ENCODE measurements at places on chromosomes 2 and 18.
A peak's percentile ranks its signal among the peaks of the same experiment; 100 is the strongest.

DNA sequence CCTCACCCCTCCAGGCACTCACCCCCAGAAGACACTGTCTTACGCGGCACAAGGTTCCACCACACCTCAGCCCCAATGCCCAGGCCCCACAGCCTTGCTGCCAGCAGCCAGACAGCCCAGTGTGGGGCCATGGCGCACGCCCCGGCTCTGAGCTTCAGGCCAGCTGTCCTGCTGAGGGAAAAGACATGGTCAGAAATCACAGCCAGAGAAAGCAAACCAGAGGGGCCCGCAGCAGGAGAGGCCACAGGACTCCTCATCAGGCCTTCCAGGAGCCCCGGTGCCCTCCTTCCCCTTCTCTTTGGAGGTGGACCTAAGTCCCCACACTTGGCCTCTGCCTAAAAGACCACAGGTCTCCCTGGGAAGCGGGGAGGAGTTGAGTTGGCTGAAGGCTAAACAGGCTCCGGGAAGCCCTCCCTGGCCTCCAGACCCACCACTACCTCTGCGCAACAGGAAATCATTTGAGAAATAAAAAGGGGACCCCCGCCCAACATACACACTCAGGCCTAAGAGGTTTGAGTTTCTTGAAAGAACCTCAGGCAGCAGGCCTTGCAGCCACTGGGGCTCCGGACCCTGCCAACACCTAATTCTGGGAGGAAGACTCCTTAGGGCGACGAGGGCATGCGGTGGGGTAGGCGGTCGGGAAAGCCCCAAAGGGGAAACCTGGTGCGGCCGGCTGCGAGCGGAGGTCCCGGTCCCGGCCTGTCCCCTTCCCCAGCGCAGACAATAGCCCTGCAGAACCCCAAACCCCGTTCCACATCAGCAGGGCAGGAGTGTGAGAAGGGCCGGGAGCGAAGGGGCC, 1.9 kb downstream of the SEMA4C start:
- no peak for DNase-seq

DNA sequence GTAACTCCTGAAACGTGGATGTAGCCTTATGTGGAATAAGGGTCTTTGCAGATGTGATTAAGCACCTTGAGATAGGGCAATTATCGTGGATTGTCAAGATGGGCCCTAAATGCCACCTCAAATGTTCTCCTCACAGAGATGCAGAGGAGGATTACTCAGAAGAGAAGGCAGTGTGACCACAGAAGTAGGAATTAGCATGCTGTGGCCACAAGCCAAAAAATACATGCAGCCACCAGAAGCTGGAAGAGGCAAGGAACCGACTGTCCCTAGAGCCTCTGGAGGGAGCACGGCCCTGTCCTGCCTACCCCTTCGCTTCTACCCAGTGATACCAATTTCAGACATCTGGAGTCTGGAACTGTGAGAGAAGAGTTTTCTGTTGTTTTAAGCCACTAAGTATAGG, 47.3 kb upstream of the MGAT5 start:
- DNase-seq: peak; percentile 29

DNA sequence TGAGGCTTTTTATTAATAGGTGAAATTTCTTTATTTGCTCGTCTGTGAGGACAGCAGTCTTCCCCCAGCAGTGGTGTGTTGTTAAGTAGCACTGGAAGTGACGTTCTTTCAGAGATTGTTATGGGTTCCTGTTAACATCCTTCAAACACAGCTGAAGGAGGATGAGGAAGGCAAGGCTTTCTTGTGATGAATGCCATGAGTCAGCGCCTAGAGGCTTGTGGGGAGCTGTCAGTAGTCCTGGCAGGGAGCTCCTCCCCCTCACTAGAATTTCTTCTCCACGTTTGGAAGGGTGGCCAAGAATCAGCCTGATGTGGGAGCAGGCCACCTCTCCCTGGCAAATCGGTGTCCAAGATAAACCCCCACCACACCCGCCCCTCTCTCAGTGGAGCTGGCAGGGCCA, 113.2 kb downstream of the ARHGEF4 start:
- DNase-seq: no peak

DNA sequence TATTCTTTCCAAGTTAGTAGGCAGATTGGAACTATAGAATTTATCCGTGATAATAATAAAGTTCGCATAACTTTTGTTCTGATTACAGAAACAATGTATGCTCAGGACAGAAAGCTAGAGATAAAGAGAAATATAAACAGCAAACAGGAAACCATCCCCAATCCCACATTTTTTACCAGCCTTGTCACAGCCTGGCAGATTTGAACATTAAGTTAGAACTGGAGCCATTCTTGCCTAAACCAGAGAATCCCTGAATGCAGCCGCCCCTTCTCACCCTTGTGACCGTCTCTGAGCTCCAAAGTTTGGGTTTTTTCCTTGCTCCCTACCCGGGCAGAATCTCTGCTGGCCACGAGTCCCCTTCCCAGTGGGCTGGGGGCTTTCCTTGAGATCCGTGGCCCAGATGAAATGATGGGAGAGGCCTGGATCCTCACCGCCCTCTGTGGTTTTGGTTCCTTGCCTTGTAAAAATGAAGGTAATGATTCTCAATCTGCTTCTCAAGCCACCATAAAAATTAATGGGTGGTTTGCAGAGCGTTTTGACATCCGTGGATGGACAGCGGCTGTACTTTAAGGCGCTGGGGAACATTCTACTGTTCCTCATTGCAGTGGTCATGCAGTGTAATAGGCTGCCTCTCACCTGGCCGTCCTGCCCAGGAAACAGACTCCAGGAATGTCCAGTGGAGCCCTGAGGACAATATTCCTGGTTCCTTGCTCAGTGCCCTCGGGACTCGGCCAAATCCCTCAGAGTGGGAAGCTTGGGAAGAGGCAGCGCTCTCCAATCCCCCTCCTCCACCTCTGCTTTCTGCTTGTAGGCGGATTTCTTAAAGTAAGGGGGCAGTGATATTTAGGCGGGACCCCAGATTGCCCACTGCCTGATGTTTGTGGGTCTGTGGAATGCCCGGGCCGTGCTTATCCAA, 1.6 kb downstream of the SH3BP4 start:
- no peak for DNase-seq

- DNase-seq: peak; percentile 65
Measured at GRCh38 chr2:28610583-28611201, 114.8 kb downstream of the PLB1 start.

- no peak for DNase-seq
Measured at GRCh38 chr2:242075696-242076095, 206.2 kb downstream of the RTP5 start.

GRCh38 chr2:98444436-98445176, at the start of gene INPP4A:
Gene INPP4A (plus strand): TSS chr2:98444858. CDS start chr2:98520049, 75,191 bp downstream.
- DNase-seq: no peak

DNA sequence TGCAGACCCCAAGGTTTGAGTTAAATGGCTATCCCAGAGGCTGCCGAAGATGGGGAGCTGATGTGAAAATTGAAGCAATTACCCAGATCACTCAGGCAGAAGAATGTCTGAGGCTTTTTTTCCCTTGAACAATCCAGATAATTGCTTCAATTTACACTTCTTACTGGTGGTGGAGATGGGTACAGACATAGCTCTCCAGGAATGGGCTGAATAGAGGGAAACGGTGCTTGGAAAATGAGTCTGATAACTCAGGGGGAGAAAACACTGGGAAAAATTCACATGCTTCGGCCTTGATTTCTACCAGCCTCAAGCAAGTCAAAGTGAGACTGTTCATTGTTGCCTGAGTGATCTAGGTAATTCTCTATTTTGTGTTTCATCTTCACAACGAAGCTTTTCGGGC, 9.5 kb upstream of the KIF5C start:
- DNase-seq: no peak

GRCh38 chr2:171807119-171807518, 86.9 kb downstream of the SLC25A12 start:
- DNase-seq: no peak

GRCh38 chr2:121454549-121455090, 76.1 kb upstream of the RNU4ATAC start:
- DNase-seq: no peak

DNA sequence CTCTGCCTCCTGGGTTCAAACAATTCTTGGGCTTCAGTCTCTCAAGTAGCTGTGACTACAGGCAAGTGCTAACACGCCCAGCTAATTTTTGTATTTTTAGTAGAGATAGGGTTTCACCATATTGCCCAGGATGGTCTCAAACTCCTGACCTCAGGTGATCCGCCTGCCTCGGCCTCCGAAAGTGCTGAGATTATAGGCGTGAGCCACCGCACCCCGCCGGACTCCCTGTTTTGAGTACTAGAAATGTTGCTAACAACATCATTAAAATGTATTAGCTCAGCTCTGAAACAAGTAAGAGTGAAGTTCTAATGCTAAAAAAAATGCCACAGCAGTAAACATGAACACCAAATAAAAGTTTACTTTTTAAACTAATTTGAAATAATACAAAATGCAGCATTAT, 937.7 kb downstream of the CPS1 start:
- DNase-seq: no peak

- peak; percentile 74 for DNase-seq
Measured at GRCh38 chr2:222440673-222441422, 16.5 kb downstream of the SGPP2 start.

DNA sequence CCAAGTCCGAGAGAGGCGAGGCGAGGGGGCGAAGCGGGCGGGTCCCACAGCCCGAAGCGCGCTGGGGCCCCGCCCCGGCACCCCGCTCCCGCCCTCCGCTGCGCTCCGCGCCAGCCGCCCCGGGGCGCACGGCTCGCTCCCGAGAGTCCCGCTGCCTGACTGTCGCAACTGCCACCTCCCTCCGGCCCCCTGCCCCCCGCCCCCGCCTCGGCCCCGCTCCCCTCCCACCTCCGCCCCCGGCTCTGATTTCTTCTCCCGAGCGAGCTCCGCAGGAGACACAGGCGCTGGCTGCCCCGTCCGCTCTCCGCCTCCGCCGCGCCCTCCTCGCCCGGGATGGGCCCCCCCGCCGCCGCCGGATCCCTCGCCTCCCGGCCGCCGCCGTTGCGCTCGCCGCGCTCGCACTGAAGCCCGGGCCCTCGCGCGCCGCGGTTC, at the start of gene WNT6:
TSS of gene WNT6 (plus strand) at position 250 of the 432 bp plus-strand sequence. CDS start 233 bp downstream, outside the sequence.
- no peak for DNase-seq

GRCh38 chr18:37419315-37419714, 146.3 kb downstream of the CELF4 start:
- DNase-seq: no peak

- DNase-seq: no peak
Measured at GRCh38 chr18:72993250-72993649, 125.5 kb upstream of the NETO1 start.

DNA sequence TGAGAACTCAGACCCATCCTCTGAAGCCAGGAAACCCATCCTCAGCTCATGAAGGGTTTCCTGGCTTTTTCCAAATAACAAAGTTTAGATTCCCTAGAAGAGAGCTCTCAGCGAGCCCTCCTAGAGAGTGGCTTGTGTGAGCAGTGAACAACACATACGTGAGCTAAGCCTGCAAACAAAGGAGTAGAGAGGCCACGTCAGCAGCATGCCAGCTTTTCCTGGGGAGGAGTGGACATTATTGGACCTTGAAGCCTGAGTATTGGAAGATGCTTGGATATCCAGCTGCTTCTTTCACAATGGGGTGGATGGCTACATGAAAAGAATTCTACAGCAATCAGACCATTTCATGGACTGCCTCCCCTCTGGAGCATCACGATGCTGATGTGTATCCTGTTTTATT, 21.1 kb downstream of the KIF5C start:
- DNase-seq: no peak

DNA sequence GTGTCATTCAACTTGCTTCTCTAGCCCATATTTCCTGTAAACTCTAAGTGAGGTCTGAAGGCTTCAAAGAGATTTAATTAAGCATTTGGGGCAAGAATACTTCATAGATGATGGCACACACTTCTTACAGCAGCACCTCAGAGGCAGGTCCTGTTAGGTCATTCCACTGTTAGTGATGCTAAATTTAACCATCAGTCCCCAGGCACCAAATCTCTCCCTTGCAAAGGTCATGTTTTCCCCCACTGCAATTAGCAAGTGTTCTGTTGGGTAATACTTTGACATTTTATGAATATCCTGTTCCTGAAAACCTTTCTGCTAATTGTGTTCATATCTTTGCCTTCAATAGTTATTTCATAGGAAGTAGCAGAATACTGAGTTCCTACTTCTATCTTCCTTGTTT, 117.0 kb downstream of the STK39 start:
- no peak for DNase-seq

- DNase-seq: no peak
Measured at GRCh38 chr18:35032113-35032512, 9.1 kb upstream of the MAPRE2 start.

DNA sequence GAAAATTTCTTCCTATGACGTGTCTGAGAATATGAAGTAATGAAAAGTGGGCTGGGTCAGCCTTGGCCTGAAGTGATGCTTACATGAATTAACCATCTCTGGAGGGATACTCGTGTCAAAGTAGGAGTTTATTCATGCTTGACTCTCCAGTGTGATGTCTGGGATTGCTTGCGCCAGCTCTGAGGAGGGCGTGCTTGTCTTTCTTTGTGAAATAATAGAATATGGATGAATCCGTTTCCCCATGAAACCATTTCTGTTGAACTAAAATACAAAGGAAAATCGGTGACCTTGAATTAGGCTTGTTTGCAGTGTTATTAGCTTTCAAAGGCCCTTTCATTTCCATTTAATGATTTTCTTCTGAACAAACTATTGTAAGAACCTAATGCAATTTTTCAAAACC, 77.9 kb downstream of the EML6 start:
- no peak for DNase-seq

DNA sequence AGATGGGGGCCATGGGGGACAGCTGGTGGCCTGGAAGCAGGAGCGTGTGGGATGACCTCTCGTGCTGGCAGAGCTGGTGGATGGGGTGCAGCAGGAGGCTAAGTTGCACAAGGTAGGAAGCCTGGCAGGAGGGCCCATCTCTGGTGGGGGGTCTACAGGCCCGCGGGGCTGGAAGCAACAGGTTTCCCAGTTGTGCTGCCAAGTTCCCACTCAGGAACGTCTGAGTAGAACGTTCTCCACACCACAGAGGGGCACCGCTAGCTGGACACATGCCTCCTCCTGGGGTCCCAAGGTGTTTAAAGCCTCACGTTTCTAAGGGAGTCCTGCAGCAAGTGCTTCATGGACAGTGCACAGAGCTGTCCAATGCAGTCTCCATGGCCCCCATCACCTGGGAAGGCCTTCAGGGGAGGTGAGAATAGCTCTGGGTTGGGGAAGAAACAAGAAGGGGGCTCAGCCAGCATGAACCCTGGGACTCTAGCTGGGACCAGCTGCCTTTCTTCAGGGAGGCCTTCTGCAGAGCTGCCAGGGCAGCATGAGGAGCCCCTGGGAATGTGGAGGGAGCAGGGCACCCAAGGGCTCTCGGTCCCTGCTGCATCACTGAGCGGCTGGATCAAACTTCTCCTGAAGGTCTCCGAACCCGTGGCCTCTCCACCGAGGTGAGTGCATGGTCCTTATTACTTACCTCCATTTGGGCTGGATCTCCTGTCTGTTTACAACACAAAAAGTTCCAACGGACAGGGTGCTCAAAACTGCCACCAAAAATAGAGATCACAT, 80.0 kb downstream of the TWIST2 start:
- DNase-seq: no peak

DNA sequence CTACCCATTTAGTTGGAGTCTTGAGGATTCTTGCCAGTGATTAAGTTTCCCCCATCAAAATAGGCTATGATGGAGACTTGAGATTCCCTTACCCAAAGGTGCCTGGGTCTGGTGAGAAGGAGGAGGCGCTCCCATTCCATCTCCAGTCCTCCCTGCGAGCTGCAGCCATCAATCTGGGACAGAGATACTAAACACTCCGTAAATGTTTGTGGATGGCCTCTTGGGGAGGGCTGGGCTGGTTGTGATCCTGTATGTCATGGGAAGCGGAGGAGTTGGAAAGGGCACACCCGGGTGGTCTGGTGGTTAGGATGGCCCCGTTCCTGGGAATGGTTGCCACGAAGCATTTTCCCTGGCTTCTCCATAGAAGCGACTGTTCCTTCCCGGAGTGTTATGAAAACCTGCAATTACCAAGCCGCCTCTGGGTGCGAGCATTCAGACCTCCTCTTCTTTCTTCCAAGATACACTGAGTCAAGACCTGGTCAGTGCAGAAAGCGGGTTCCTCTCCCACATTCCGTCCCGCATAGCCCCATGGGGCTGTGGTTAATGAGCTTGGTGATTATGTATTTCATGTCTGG, 196.9 kb downstream of the CTIF start:
- no peak for DNase-seq
